ENCODE measurements at places on chromosomes 4 and X. TPM values are rescaled to one million over a fixed set of nuclear protein-coding genes. Genes with fewer than 3 reads are reported as not detected.
A peak's percentile ranks its signal among the peaks of the same experiment; 100 is the strongest.

DNA sequence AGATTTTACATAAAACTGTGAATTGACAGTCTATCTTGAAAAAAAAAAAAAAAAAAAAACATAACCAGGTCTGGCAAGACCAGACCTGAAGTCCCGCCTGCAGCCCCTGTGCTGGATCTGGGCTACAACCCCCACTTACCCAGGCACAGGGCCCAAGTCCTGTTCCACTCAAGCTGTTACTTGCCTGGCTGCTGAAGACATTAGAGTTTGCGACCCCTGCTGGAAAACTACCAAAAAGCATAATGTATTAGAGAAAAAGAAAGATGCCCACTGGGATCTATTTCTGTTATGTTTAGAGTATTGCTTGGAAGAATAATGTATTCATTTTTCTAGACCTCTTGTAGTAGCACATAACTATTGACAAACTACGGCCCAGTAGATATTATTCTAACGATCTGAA lies 4.7 kb downstream of the HS3ST1 start:
- peak; percentile 27 for DNase-seq

DNA sequence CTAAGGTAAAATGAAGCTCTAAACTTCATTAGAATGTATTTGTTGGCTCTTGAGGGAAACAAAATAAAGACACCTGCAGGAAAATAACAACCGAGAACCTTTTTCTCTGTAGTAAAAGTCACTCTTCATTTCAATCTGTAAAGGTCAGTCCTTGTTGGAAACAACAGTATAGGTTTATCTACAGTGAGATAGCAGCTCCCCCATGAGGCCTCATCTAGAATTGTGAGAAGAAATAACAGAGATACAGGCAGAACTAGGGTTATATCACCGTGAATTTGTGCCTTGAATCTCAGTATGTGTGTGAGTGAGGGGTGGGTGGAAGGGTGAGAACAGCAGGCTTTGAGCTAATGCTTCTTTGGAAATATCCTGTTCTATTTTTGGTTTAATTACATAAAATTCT lies 107.8 kb upstream of the FMR1 start:
- peak; percentile 2 for DNase-seq

GRCh38 chrX:152154050-152154449 lies 15.7 kb upstream of the MAGEA10 start:
- no peak for DNase-seq

DNA sequence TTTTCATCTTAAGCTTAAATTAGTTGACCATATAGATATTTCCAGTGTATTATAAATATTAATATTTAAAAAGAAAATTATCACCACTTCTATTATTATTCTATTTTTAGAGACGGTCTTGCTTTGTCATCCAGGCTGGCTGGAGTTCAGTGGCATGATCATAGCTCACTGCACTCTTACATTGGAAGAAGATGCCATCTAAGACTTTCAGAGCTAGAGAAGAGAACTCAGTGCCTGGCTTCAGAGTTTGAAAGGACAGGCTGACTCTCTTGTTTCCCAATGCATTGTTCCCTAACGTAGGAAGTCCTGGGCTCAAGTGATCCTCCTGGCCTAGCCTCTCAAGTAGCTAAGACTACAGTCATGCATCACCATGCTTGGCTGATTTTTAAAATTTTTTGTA lies 75.9 kb downstream of the FIP1L1 start:
- no peak for DNase-seq

DNA sequence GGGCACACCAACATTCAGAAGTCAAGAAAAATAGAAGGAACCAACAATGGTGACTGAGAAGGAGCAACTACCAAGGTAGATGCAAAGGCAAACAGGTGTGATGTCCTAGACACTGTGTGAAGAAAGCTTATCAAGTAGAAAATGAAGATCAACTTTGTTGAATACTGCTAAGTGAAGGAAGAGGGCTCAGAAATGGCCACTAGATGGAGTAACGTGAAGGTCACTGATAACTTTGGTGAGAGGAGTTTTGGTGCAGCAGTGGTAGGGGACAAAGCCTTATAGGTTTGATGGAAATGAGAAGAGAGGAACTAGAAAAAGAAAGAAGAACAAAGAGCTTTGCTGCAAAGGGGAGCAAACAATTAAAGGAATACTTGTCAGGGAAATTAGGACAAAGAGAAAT lies 23.5 kb downstream of the OTC start:
- peak; percentile 0 for DNase-seq

GRCh38 chr4:4871242-4871572 lies 11.7 kb downstream of the MSX1 start:
- DNase-seq, result no peak

DNA sequence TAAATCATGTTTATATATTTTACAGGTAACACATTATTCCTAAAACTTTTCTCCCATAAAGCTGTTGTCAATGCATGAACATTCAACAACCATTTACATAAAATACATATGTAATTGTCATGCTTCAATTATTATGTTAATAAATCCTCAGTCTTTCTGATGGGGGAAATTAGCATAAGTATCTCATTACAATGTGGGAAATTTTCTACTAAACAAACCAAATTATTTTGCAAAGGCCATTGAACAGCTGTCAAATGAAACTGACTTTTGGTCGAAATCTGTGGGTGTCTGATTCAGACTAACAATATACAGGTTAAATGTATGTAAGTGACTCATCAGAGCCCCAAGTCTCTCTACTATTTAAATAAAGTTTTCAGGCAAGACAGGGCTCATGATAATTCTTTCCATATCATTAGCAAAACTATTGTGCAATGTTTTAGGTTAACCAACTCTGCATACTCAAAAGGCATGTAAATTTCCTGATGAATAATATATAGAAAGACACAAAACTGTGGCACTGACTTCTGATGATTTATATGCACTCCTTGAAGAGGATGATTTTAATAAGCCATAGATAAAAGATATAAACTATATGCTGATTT lies 795.3 kb upstream of the AADAT start:
- DNase-seq, result no peak

DNA sequence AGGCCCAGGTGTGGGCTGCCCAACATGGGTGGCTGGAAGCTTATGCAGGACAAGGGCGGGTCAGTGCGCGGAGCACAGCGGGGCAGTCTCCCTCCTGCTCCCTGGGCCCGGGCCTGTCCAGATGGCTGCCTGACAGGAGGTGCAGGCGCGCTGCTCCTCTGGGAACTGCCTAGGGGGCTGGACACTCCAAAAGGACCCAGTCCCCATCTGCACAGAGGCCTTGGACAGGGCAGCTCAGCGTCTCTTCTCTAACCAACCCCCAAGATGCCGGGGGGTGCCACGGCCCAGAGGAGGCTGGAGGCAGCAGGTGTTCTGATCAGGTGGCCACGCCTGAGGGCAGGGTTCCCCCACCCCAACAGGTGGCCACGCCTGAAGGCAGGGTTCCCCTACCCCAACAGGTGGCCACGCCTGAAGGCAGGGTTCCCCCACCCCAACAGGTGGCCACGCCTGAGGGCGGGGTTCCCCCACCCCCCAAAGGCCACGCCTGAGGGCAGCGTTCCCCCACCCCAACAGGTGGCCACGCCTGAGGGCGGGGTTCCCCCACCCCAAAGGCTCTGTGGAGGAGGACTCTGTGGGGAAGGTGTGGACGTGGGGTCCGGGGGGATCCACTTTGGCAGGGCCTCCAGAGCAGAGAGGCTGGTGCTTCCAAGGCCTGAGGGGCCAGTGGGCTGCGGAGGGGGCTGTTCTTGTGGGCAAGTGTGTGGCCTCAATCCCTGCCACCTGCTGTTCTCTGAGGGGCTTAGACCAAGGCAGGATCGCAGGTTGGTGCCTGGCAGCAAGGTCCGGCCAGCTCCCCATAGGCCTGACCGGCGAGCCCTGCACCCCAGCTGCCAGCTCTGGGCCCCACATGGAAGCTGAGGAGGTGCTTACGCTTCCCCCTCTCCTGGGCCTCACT lies 36.1 kb downstream of the CPLX1 start:
- DNase-seq, result no peak

GRCh38 chr4:94926936-94927335 lies 169.2 kb downstream of the BMPR1B start:
- DNase-seq, result no peak

GRCh38 chr4:99868126-99868596 lies 26.1 kb downstream of the LAMTOR3 start:
- peak; percentile 50 for DNase-seq

- DNase-seq, result no peak
Observed at GRCh38 chr4:103645991-103646390, 73.8 kb downstream of the TACR3 start.

GRCh38 chrX:67654301-67654700 lies 110.5 kb downstream of the AR start:
- DNase-seq, result no peak

- DNase-seq, result no peak
Observed at GRCh38 chrX:25241461-25241860, 225.7 kb upstream of the ARX start.

The SCRG1 gene
- total RNA-seq, result not detected

The ENPEP gene
- total RNA-seq, result not detected

The ARHGAP4 gene
- total RNA-seq, result 2.7 TPM

The BGN gene
- 0.45 TPM for total RNA-seq
